Aorta (tissue), 5 donors: ENCODE measurements at places on chromosomes 1 and 21. TPM values are rescaled to one million over a fixed set of nuclear protein-coding genes. Genes with fewer than 3 reads are reported as not detected.

The ZNF683 gene
- polyA plus RNA-seq = 0.87 TPM

The MIXL1 gene
- not detected for polyA plus RNA-seq

The ANGPTL1 gene
- 43.8 TPM for polyA plus RNA-seq

The RXFP4 gene
- polyA plus RNA-seq = not detected

The OR6Y1 gene
- 0.50 TPM for polyA plus RNA-seq

DNA sequence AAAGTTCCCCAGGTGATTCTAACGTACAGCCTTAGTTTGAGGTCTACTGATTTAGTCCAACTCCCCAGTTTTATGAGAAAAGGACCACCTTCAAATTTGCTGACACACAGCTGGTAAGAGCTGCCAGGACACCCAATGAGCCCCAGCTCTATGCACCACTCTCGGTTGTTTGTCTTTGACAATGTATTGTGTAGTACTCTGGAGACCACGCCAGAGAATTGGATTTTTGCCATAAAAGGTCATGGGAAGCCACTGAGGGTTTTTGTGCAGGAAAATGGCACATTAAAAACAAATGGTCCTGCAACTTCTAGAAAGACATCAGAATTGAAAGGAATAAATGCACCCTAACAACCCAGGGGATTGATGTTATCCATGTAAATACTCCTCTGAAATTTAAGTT, 7.1 kb upstream of the IER5 start:
- no peak for DNase-seq

- no peak for DNase-seq
Measured at GRCh38 chr1:234617986-234618736, 8.2 kb upstream of the IRF2BP2 start.

DNA sequence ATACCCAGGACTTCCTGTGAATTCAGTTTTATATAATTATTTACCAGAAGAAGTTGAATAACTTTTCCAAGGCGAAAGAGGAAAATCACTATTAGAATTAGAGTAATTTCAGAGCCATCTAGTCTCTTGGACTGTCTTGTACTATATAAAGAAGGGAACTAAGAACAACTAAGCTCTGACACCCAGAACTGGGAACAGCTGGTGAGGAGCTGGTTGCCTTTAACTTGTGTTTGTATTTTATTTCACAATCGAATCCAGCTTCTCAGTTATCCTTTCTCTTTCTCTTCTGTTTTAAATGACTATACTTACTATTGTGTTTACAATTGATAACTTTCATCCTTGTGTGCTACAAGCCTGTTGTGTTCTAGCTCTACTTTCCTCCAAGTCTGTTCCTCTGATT, 8.4 kb downstream of the SNX27 start:
- DNase-seq = no peak

- no peak for DNase-seq
Measured at GRCh38 chr21:23601549-23601948, 2005.7 kb downstream of the MRPL39 start.

- DNase-seq = no peak
Measured at GRCh38 chr1:197093226-197093885, 26.3 kb upstream of the F13B start.

- DNase-seq = no peak
Measured at GRCh38 chr1:218823291-218823900, 350.3 kb upstream of the LYPLAL1 start.

DNA sequence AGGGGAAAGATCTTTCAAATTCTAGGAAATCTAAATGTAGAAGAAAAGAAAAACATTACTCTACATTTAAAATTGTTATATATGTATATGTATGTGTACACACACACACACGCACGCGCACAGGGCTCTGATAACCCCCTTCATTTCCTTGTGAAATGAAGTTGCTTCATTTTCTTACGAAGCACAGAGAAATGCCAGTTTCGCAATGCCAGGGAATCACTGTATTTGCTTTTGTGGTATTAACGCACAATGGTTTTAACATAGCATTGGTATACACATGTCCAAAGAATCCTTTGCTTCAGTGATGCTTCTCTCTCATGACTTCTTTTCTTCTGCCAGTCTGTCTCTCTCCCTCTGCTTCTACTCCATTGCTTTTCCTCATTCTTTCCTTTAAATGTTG, 8.4 kb upstream of the DDAH1 start:
- DNase-seq = no peak

GRCh38 chr1:223223091-223223995, 80.3 kb upstream of the TLR5 start:
- DNase-seq = no peak

DNA sequence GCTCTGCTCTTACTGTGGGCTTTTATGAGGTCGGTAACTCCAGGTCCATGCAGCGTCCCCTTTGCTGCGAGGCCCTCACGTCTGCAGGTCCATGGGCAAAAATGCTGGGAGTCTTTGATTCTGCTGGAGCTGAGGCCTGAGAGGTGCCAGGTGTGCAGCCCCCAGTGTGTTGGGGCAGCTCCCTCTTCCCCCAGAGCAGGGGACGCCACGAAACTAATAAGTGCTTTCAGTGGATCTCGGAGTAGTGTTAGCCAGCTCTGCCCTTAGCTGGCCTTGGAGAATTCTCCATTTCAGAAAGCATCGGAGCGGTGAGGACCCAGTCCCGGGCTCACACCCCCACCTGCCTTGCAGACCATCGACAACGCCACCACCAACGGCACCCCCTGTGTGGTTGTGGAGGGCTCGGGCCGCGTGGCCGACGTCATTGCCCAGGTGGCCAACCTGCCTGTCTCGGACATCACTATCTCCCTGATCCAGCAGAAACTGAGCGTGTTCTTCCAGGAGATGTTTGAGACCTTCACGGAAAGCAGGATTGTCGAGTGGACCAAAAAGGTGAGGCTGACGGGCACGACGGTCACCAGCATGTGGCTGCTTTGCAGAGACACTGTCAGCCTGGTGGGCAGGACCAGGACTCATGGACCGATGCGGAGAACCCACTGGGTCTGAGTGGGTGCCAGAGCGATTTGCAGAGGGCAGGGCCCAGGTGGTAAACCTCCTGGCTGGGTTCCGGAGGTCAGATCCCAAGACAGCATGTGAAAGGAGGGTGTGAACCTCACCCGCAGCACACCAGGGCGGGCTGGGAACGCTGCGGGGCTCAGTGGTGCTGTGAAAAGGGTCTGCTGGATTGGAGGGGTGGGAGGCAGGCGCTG, 25.5 kb downstream of the TRPM2 start:
- peak; percentile 31 for DNase-seq

DNA sequence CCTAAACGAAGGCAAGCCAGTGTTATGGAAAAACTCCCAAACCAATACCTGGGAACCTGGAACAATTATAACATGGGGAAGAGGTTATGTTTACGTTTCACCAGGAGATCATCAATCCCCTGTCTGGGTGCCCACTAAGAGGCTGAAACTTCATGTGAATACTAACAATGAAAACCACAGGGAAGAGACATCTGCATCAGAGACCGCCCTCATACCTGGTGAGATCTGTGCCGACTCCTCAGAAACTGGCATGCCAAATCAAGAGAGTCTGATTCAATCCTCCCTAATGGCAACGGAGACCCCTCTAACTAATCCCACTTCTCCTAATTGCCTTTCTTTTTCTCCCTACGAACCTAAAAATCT, 163.2 kb downstream of the IER5 start:
- no peak for DNase-seq

GRCh38 chr1:54081306-54082270, 28.2 kb downstream of the TCEANC2 start:
- peak; percentile 69 for DNase-seq

DNA sequence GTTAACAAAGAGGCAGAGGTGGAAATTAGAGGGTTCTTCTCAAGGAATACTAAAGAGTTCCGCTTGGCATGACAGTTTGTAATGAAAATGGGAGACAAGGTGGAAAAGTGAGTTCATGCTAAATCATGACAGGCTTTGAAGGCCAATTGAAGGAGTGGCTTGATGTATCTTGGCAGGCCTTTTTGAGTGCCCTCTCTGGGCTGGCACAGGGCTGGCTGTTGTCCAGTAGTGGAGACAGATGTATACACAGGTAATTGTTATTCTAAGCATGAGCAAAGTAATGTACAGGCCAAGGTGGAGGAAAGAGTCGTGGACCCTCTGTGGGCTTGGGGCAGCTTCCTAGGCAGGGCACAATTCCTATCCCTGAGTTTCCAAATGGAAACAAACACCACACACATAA, 196.7 kb upstream of the GALNT2 start:
- DNase-seq = no peak

GRCh38 chr1:184987696-184988095, 13.4 kb upstream of the NIBAN1 start:
- no peak for DNase-seq

- DNase-seq = no peak
Measured at GRCh38 chr1:48093147-48093546, 96.0 kb upstream of the TRABD2B start.

DNA sequence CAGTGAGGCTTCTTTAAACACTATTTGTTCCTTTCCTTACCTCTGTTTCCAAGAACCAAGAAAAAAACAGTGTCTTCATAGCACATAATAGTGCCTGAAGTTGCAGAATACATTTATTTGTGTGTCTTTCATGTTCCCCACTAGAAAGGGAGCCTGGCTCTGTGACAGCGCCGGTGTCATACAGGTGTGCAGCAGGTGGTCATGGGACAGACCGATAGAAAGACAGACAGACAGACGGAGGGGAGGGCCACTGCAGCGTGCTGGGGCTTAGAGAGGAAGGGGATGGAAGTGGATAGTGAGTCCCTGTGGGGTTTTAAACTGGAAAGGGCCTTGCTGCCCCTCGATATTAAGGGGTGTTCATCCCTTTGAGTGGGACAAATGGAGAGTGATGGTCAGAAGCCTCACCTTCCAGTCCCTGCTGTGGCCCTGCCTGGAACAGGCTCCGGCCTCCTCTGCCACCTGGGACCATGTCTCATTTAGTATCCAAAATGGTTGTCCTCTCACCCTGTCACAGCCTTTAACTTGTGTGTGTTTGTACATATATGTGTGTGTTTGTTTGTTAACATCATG, 152.9 kb downstream of the PGBD5 start:
- peak; percentile 25 for DNase-seq

- DNase-seq = peak; percentile 37
Measured at GRCh38 chr1:153936011-153936802, 10.3 kb downstream of the DENND4B start.

DNA sequence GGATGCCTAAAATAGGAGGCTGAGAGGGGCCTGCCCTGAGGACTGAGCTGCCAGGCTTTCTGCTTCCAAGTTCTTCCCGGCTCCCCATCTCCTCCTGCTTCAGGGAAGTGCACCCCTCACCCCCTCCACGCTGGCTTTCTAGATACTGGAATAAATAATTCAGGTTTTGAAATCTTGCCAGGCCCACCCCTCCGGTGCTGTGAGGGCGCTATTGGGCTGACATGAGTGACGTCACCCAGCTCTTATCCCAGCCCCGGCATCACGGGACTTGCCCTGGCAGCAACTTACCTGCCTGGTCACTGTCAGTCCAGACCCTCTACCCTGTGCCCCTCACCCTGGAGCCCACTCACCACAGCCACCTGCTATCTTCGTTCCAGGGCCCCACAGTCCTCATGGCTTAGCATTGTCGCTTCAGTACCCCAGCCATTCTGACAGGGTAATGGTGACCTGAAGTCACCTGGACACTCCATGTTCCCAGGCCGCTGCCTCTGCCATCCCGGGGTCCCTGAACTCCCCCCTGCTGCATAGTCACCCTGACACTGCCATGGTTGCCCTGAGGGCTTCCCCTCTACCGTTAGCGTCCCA, 819 bp upstream of the GPR3 start:
- no peak for DNase-seq
